ENCODE measurements at places on chromosomes 16 and 17.

DNA sequence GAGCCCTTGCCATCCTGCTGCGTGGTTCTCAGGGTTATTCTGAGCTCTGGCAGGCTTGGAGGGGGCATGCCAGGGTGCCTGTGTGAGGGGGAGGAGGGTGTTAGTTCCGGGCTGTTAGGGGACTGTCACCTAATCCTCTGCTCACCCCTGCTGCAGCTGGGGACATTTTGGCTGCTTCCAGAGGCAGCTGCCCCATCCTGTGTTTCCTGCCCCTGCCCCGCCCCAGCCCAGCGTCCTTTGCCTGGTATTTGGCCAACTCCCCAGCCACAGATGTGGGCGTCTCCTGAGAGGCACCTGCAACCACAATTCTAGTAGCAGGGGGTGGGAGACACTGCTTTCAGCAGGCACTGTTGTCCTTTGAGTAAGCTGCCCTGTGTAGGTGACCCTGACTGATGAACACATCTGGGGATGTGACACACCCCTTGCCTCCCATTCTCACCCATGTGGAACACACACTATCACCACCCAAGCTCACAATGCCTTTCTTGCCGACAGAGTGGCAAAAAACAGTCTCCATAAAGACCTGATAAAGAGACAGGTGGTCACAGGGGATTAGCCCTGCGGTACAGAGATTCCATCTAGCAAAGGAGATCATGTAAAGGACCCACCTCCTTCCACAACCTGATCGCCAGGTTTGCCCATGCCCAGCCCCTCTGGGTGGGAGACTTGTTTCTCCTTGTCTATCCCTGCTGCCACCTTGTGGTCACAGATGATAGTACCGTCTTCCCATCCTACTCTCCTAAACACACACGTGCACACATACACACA, at the start of gene CHRNE:
Gene CHRNE (minus strand): TSS at position 48 of the 768 bp plus-strand sequence. CDS start 35 bp downstream, at position 13.
- H3K4me3 ChIP-seq = no peak within 1 kb of the TSS
- H3K4me1 ChIP-seq = peaks cover 23% of the 10 kb centered on the region
- DNase-seq = no peak
- no peaks in the 10 kb centered on the region for H3K27me3 ChIP-seq

DNA sequence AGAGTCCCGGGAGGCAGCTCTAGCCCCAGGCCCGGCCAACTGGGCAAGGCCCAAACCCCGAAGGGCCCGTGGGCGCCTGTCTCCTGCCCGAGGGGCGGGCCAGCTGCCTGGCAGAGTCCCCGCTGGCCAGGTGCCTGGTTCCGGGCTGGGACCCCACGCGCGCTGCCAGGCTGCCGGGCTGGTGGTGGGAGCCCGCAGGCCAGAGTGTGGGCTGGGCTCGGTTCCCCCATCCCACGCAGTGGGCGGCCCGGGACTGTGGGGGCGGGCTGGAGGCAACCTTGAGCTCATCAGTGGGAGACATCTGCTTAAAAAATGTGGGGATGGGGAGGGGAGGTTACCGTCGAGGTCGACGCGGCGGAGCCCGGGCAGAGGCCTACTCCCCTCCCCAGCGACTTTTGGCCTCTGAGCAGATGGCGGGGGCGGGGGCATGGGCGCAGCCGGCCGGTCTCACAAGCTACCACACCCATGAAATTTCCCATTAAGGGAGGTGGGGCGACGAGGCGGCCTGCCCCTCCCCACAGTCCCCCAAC, 176.4 kb upstream of the GSE1 start:
- peak overlapping the region; percentile 20 for H3K4me3 ChIP-seq
- H3K36me3 ChIP-seq = no peaks in the 10 kb centered on the region
- no peaks in the 10 kb centered on the region for H3K27me3 ChIP-seq
- H3K4me1 ChIP-seq = peaks cover 20% of the 10 kb centered on the region

DNA sequence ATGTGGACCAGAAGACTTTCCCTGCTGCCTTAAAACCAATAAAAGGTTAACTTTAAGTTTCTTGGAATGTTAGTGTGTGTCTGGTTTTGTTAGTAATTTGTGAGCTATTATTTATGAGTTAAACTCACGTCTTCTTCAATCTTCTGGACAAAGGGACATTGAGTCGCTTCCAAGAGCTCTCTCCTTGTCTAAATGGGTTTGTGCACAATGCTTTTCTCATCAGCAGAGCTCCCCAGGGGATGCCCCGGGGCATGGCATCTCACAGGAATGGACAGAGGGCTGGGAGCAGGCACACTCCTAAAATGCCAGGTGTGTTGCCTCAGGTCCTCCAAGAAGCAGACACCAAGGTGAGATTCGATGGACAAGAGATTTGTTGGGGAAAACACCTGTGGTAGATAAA, 90.5 kb downstream of the RGS9 start:
- peaks cover 13% of the 10 kb centered on the region for H3K4me1 ChIP-seq
- H3K36me3 ChIP-seq = no peaks in the 10 kb centered on the region
- peaks cover 39% of the 10 kb centered on the region for H3K27me3 ChIP-seq
- H3K27ac ChIP-seq = no peak overlapping the region
- DNase-seq = no peak
- no peak overlapping the region for H3K4me3 ChIP-seq

DNA sequence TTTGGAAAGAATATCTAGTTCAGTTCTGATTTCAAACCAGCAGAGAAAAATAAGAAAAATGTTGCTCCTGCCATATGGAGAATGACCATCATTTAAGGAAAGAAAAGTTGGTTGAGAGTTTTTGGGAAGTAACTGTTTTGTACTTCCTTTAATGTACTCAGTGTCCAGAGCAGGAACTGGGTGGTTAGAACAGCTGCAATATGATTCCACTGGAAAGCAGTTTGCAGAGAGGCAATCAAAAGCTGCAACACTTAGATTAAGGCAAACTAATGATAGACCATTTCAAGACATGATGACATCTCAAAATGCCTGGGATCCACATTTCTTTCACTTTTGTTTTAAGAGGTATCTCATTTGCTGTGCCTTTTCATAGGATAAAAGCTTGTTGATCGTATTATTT, 313.3 kb upstream of the HSBP1 start:
- no peak overlapping the region for H3K27ac ChIP-seq
- no peak overlapping the region for H3K4me3 ChIP-seq
- no peaks in the 10 kb centered on the region for H3K4me1 ChIP-seq

GRCh38 chr17:79836972-79837887, 2.0 kb downstream of the CBX4 start:
- peak overlapping the region; percentile 90 for H3K4me3 ChIP-seq
- H3K4me1 ChIP-seq = peaks cover 59% of the 10 kb centered on the region
- no peak for DNase-seq
- H3K27ac ChIP-seq = peak overlapping the region; percentile 99
- H3K27me3 ChIP-seq = peaks cover 34% of the 10 kb centered on the region
- peaks cover 28% of the 10 kb centered on the region for H3K36me3 ChIP-seq

DNA sequence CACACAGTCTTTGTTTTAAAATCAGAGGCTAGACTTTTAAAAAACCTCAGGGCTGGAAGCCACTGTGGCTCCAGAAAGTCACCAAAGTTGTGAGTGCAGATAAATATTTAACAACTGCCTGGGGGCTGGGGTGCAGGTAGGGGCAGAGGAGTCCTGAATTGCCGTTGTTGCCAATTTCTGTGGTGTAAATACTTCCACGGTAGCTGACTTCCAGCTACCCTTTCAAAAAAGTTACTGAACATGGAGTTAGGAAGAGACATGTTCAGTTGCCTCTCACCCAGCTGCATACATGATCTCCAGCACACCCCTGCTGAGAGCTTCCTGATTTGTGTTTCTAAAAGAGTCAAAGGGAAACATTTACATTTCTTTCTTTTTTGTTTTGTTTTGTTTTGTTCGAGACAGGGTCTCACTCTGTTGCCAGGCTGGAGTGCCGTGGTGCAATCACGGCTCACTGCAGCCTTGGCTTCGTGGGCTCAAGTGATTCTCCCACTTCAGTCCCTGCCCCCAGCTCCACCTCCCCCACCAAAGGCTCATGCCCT, 58.7 kb downstream of the PLXDC1 start:
- H3K27ac ChIP-seq = peak overlapping the region; percentile 30
- no peaks in the 10 kb centered on the region for H3K36me3 ChIP-seq
- DNase-seq = no peak
- no peak overlapping the region for H3K4me3 ChIP-seq
- peaks cover 64% of the 10 kb centered on the region for H3K4me1 ChIP-seq

- DNase-seq = no peak
- H3K27me3 ChIP-seq = no peaks in the 10 kb centered on the region
- no peaks in the 10 kb centered on the region for H3K36me3 ChIP-seq
- peaks cover 19% of the 10 kb centered on the region for H3K4me1 ChIP-seq
- H3K4me3 ChIP-seq = no peak overlapping the region
These were observed 72.0 kb upstream of the MARCHF10 start for GRCh38 chr17:62880120-62880519.

GRCh38 chr17:17696085-17696484, 14.8 kb downstream of the RAI1 start:
- no peak overlapping the region for H3K4me3 ChIP-seq
- no peaks in the 10 kb centered on the region for H3K36me3 ChIP-seq
- H3K27me3 ChIP-seq = no peaks in the 10 kb centered on the region

- H3K4me1 ChIP-seq = peaks cover 98% of the 10 kb centered on the region
- peak overlapping the region; percentile 29 for H3K27ac ChIP-seq
- no peak for DNase-seq
- H3K4me3 ChIP-seq = no peak overlapping the region
- no peaks in the 10 kb centered on the region for H3K27me3 ChIP-seq
These were observed 5.6 kb downstream of the SLC16A3 start for GRCh38 chr17:82234211-82235055.

GRCh38 chr17:70067134-70067533, 7.9 kb upstream of the KCNJ16 start:
- no peaks in the 10 kb centered on the region for H3K36me3 ChIP-seq
- no peaks in the 10 kb centered on the region for H3K4me1 ChIP-seq
- no peak overlapping the region for H3K27ac ChIP-seq
- DNase-seq = no peak
- H3K27me3 ChIP-seq = no peaks in the 10 kb centered on the region

DNA sequence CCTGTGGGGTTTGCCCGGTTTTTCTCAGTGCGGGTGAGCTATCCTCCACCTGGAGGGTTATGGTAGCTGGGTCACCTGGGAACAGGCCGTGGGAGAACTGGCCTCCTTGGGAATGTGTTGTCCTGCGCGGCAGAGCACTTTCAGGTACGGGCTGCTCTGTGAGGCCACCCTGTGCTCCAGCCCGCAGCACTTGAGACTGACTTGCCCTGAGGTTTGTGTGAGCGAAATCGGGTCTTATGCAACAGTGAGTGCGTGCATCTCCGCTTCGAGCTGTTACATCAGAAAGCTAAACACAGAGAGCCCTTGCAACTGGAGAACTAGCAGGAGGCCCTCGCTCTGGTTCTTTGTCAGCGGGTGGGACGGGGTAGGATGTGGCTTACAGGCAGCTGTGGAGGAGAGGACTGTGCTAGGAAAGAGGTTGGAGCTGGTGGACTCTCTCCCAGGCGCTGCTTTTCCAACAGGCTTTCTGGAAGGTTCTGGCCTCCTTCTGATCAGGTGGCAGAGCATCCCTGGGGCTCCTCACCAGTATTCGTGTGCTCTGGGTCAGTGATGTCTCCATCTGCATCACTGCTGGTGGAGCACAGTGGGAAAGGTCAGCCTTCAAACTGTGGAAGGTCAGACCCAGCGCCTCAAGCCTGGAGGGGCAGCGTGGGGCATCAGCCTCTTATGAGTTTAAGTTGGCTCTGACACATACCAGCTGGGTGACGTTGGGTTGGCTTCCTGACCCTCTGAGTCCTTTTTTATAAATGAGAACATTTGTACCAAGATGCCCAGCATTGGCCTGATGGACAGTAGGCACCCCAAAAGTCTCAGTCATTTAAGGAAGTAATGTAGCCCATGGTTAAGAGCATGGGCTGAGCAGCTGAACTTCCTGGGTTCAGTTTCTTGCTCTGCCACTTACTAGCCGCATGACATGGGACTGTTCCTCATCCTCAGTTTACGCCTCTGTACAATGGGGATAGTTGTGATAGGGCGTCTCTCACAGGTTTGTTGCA, 76.3 kb downstream of the KSR1 start:
- no peak overlapping the region for H3K4me3 ChIP-seq
- no peaks in the 10 kb centered on the region for H3K36me3 ChIP-seq
- H3K4me1 ChIP-seq = peaks cover 36% of the 10 kb centered on the region

GRCh38 chr16:69277413-69277812, 33.7 kb upstream of the VPS4A start:
- peak overlapping the region; percentile 53 for H3K27ac ChIP-seq
- peaks cover 19% of the 10 kb centered on the region for H3K4me1 ChIP-seq

DNA sequence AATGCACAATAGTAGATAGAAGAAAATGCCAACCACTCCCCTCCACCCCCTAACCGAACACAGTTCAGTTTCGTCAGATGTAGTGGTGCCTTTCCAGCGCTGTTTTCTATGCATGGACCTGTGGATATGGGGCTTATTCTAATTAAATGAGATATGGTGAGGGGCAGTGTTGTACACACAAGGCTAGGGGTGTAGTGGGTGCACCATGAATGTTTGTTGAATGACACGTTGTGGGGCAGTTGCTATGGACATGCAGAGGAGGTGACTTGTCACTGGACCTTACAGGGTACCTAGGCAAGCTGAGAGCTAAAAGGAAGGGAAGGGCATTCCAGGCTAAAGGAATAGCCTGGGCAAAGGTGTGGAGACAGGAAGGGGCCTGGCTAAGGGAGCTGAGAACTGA, 3.4 kb downstream of the PDK2 start:
- no peak for DNase-seq
- no peak overlapping the region for H3K4me3 ChIP-seq
- no peaks in the 10 kb centered on the region for H3K27me3 ChIP-seq

DNA sequence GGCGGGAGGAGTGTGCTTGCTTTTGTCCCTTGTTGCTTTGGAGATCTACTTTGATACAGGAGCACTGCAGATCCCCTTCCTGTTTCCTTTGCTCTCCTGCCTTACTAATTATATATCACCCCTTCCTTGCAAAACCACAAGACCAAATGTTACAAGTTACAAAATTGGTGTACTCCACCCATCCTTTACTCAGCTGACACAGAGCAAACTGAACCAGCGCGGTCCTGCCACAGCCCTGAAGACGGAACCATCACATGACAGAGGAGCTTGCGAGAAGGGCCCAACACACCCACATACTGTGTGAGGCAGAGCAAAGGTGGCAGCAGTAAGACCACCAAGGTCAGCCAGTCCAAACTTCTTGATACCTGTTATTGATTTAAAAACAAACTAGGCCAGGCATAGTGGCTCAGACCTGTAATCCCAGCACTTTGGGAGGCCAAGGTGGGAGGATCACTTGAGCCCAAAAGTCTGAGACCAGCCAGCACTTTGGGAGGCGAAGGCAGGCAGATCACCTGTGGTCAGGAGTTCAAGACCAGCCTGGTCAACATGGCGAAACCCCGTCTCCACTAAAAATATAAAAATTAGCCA, 33.2 kb downstream of the CYTH1 start:
- no peaks in the 10 kb centered on the region for H3K36me3 ChIP-seq
- no peak overlapping the region for H3K4me3 ChIP-seq
- peak; percentile 32 for DNase-seq
- peaks cover 40% of the 10 kb centered on the region for H3K4me1 ChIP-seq
- H3K27ac ChIP-seq = peak overlapping the region; percentile 86
- no peaks in the 10 kb centered on the region for H3K27me3 ChIP-seq

Data from esophagus squamous epithelium (tissue), 5 donors.